Aortic smooth muscle cell (primary cell): ENCODE measurements at places on chromosomes 2 and 18. TPM values are rescaled to one million over a fixed set of nuclear protein-coding genes. Genes with fewer than 3 reads are reported as not detected.

SERPINB13 gene
- not detected in 2 replicates for total RNA-seq

EVX2 gene
- total RNA-seq, result not detected in 2 replicates

COL4A3 gene
- 16.2 and 23.5 TPM in 2 replicates for total RNA-seq

DPP4 gene
- 88.0 and 110 TPM in 2 replicates for total RNA-seq

RESP18 gene
- not detected in 2 replicates for total RNA-seq

MAP2 gene
- total RNA-seq, result 7.1 and 23.7 TPM in 2 replicates

CROCC2 gene
- total RNA-seq, result under 0.01 TPM in 2 replicates

ABCG5 gene
- under 0.01 TPM in 1 of 2 replicates, not detected in the other for total RNA-seq

PUM2 gene
- 26.4 and 34.6 TPM in 2 replicates for total RNA-seq

STAT4 gene
- total RNA-seq, result 0.31 and 0.53 TPM in 2 replicates

EMILIN1 gene
- 260 and 292 TPM in 2 replicates for total RNA-seq

FAP gene
- total RNA-seq, result 91.9 and 141 TPM in 2 replicates

ABCB11 gene
- not detected in 2 replicates for total RNA-seq
